ENCODE measurements at places on chromosomes 3 and 15.

GRCh38 chr15:36947035-36947719, 153.2 kb downstream of the MEIS2 start:
- no peak for DNase-seq

- no peak for DNase-seq
Measured at GRCh38 chr3:15636028-15636709, 34.6 kb downstream of the BTD start.

GRCh38 chr3:176068750-176069149, 1128.5 kb downstream of the TBL1XR1 start:
- no peak for DNase-seq

DNA sequence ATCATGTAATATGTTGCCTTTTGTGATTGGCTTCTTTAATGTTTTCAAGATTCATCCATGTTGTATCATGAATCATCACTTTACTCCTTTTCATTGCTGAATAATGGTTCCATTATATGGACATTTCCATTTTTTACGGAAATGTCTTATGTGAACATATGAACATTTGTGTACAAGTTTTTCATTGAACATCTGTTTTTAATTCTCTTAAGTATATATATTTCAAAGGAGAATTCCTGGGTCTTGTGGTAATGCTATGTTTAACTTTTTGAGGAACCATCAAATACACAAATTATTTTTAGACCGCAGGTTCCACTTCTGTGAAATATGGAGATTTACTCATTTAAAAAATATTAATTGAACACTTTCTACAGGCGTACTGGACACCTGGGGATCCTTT, 85.7 kb downstream of the ARIH1 start:
- no peak for DNase-seq

DNA sequence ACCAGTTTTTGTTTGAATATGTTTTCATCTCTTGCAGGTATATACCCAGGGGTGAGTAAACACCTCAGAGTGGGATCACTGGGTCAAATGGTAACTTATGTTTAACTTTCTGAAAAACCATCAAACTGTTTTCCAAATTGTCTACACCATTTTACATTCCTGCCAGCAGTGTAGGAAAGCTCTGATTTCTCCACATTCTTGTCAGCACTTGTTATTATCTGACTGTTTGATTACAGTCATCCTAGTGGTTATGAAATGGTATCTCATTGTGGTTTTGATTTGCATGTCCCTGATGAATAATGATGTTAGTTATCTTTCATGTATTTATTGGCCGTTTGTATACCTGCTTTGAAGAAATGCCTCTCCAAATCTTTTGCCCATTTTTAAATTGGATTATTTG, 13.8 kb downstream of the FSD2 start:
- DNase-seq = no peak

- DNase-seq = no peak
Measured at GRCh38 chr15:99917252-99917651, 184.0 kb upstream of the LYSMD4 start.

DNA sequence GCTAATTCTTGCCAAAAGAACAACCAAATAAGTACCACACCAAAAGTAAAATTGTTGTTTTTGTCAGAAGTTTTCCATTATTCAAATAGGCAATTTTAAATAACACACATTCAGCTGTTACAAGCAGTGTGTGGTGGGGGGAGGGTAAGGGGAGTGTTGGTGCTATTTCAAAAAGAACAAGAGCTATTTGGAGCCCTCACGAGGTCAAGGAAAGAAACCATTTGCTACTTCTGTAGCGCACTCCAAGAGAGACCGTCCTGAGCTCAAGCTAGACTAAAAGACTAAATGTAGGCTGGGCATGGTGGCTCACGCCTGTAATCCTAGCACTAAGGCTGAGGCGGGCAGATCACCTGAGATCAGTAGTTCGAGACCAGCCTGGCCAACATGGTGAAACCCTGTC, 21.2 kb upstream of the IGF2BP2 start:
- no peak for DNase-seq

Data from NCI-H1436 (cell line).